ENCODE measurements at places on chromosomes 13 and 19. TPM values are rescaled to one million over a fixed set of nuclear protein-coding genes. Genes with fewer than 3 reads are reported as not detected.

FARSA gene
- 59.7 TPM for total RNA-seq

CYP2F1 gene
- total RNA-seq = not detected

PCP2 gene
- not detected for total RNA-seq

CYP4F8 gene
- total RNA-seq = not detected

C1QTNF9B gene
- not detected for total RNA-seq

DNA sequence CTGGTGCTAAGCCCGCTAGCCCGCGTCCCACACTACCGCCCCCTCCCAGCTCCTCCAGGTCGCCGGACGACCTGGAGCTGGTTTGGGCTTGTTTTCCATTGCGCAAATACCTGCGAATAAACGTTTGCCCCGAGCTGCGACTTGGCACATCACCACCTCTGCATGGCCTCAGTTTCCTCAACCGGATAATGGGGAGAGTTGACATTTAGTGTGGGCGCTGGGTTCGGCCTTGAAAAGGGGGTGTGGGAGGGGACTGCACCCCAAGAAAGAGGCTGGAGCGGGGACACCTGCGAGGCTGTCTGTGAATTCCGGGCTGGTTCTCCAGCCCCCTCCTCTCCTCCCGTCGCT lies 11.0 kb upstream of the JUND start:
- DNase-seq = no peak

GRCh38 chr13:110398564-110399507 lies 91.8 kb downstream of the COL4A2 start:
- DNase-seq = no peak

- no peak for DNase-seq
These were observed 275.8 kb upstream of the GPC6 start for GRCh38 chr13:92950771-92951170.

GRCh38 chr19:37950471-37951175 lies 43.6 kb downstream of the SIPA1L3 start:
- no peak for DNase-seq

- no peak for DNase-seq
These were observed 12.8 kb upstream of the TMEM86B start for GRCh38 chr19:55241143-55241934.

DNA sequence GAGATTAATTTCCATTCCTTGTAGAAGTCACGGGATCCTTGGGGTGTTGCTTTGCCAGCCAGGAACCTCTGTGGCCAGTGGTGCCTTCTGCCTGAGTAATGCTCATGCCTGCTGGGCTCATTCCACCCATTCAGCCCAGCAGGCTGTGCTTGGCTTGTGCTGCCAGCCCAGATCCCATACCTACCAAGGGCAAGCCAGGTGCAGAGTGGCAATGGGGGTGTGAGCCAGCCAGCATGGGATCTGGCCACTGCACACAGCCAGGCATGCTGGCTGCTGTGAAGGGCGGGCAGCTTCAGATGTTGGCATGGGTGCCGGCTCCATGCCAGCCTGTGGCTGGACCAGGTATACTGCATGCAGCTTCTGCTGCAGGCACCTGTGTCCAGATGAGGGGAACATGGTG lies 42.5 kb downstream of the WDFY2 start:
- no peak for DNase-seq

DNA sequence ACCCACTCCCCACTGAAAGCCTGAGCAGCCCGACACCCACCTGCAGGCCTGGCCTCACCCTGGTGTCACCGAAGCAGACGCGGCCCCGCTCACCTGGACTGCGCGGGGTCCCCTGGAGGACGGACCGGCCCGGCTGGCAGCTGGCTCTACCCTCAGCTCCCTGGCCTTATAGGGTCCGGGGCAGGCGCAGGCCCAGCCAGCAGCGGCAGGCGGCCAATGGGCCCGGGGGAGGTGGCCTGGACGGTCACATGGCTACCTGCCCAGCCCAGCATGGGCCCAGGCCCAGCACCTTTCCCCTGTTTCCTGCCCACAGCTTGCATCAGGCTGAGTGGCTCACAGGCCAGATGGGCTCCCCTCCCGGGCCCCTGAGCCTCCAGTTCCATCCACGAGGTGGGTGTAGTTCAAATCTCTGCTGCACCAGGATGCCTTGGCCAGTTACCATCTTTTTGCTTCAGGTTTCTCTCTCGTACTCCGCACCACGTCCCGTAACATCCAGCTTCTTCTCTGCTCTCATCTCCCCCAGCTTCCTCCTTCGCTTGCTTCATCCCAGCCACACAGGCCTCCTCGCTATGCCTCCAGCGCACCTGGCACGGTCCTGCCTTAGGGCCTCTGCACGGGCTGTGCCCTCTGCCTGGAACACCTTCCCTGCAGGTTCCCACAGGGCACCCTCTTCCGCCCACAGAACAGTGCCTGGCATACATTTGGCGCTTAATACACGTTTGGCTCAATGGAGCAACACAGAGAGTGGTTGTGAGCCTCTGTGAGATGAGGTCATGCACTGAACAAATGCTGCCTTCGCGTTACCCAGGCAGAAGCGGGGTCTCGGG lies at the start of gene PLIN4:
TSS of gene PLIN4 (minus strand) at position 142 of the 827 bp plus-strand sequence. CDS start 214 bp downstream, outside the sequence.
- DNase-seq = no peak

GRCh38 chr13:44303681-44304432 lies 69.8 kb upstream of the SERP2 start:
- DNase-seq = no peak

- no peak for DNase-seq
These were observed 29.6 kb upstream of the CEACAM21 start for GRCh38 chr19:41546386-41546789.

DNA sequence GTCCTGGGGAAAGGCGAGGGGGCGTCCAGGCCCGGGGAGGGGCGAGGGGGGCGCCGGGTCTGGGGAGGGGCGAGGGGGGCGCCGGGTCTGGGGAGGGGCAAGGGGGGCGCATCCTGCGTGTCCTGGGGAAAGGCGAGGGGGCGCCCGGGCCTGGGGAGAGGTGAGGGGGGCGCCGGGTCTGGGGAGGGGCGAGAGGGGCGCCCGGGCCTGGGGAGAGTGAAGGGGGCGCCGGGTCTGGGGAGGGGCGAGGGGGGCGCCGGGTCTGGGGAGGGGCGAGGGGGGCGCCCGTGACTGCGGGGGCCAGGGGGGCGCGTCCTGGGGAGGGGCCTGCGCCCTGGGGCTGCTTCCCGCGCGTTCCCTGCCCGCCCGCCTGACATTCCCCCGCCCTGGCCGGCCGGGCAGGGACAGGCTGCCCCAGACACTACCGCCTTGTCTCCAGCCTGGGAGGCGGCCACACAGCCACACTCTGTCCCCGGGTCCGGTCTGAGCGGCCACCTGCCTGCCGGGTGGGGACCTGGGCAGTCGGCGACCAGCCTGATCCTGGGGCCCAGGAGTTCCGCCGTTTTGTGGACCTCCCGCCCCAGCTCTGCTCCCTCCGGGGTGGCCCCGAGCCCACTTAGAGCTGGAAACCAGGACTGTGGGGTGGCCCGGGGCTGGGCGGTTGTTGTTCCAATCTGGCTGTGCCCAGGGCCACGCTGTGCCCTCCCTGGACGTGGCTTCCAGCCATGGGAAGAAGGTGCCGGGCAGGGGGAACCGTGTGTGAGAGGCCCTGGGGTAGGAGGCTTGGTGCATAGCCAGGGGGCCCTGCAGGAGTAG lies 11.8 kb downstream of the PALM start:
- no peak for DNase-seq

DNA sequence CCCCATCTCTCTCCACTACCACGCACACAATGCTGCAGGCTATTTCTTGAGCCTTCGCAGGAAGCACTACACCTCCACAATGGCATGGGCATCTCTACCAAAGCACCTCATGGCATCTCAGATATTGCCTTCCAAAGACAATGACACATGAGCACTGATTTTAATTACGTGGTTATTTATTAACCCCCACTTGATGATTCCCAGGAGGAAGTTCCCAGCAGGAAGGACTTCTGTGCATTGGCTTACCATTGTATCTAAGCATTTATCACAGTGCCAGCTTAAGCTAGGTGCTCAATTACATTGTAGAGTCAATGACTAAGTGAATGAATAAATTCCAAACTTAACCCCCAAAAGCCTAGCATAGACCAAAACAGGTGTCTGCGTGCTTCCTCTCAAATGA lies 101.4 kb downstream of the ABCC4 start:
- DNase-seq = no peak

- no peak for DNase-seq
These were observed 17.9 kb upstream of the CACTIN start for GRCh38 chr19:3644351-3645066.

DNA sequence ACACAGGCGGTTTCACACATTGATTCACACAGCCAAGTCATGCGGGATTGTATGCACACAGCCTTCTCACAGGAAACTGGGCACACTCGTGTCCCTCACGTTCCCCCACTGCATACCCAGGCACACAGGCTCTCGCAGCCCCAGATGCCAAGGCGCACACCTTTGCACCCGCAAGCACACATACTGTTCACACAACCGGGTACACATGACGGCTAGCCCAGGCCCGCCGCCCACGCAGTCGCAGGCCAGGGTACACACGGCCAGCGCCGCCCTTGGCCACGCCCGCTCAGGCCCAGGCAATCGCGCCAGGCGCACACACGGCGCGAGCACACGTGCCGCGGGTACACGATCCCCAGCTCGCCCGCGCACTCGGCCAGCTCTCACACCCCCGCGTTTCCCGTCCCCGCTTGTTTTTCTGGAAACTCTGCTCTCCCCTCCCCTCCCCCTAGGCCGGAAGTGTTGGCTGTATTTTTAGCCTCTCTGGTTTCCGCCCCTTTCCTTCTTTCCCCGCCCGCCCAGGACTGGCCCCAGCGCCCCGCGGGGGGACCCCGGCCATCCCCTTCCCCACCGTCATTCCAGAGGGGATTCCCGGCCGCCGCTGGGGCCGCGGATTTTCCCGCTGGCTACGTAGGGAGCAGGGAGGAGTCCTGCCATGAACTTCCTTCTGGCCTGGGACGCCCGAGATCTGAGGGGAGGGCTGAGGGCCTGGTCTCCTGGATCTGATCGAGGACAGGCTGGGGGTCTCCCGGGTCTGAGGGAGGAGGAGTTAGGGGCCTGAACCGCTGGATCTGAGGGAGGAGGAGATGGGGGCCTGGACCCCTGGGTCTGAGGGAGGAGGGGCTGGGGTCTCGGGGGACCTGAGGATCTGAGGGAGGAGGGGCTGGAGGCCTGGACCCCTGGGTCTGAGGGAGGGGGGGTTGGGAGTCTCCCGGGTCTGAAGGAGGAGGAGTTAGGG lies 4.0 kb upstream of the ZFP36 start:
- DNase-seq = peak; percentile 88

DNA sequence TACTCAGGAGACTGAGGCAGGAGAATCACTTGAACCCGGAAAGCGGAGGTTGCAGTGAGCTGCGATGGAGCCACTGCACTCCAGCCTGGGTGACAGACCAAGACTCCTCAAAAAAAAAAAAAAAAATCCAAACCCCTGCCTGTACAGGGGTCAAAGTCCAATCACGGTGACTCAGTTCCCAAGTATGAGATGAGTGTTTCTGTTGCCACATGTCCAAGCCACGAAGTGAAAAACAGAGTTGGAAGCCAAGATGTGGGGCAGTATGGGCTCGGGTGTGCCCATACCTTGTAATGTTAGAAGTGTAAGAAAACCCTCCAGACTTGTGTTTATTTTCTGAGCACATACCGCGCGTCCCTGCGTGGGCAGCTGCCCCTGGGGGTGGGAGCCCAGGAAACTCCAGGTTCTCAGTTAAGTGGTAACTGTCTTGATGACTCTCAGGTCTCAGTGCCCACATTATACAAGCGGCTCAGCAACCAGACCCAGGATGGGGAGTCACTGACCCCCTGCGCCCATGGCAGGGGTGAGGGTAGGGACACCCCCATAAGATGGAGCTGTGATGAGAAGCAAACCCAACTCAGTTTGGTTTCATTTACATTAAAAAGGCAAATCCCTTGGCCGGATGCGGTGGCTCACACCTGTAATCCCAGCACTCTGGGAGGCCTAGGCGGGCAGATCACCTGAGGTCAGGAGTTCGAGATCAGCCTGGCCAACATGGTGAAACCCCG lies 1.2 kb upstream of the GPX4 start:
- DNase-seq = no peak

DNA sequence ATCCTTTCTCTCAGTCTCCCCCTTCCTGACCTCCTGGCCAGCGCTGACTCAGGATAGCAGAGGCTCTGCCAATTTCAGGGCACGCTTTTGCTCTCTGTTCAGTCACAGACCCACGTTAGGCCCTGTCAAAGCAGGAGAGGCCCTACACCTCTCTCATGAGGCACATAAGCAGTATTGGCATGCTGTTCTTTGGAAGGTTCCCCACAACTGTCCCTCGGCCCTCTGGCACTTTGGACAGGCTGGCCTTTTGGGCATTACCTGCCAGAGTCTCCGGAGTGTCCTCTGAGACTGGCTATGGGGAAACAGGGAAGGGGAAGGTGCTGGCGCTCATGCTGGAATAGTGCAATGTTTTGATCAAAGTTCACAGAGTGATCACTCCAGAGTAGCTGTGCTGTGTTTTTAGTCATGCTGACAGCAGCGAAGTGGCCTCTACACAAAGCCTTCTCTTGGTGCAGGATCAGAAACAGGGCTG lies 23.7 kb upstream of the UBE2L5 start:
- no peak for DNase-seq

DNA sequence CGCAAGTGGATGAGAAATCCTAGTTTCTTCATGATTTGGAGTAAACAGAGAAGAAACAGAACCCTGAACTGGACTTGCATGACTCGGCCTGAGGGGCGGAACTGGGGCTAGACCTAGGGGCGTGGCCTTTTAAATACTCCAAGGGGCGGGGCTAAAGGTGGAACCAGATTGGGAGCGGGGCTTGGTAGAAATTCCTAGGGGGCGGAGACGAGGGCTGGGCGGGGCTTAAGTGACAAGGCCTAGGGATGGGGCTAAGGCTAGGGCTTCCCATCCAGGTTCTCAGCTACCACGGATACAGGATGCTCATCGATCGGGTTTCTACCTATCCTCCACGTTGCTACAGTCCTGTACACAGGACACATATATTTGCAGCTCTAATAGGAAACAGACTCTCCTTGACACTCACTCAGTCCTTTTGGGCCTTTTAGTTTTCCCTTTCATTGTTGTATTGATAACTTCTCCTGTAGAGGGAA lies 372 bp upstream of the ZNF699 start:
- no peak for DNase-seq

GRCh38 chr13:75139291-75139690 lies 342.7 kb downstream of the TBC1D4 start:
- DNase-seq = no peak

- DNase-seq = no peak
These were observed 5.2 kb upstream of the SRRM5 start for GRCh38 chr19:43606569-43607229.

- no peak for DNase-seq
These were observed 697.2 kb downstream of the EFNB2 start for GRCh38 chr13:105838231-105838630.

GRCh38 chr13:31538067-31539042 lies 201.0 kb upstream of the RXFP2 start:
- no peak for DNase-seq

Data from Karpas-422 (cell line).